ENCODE measurements at places on chromosomes 3 and 15.

DNA sequence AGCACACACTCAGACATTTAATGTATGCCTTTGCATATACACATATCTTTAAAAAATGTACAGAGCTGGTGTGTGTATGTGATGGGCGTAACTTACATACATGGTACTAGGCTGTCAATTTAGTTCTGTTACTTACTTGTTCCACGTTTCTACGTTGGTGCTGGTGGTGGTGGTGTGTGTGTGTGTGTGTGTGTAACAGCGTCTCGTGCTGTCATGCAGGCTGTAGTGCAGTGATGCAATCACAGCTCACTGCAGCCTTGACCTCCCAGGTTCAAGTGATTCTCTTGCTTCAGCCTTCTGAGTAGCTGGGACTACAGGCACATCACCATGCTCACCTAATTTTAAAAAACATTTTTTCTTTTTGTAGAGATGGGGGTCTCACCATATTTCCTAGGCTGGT lies 64.2 kb downstream of the ISG20 start:
- DNase-seq = no peak

- no peak for DNase-seq
Measured at GRCh38 chr15:29134239-29134638, 135.4 kb downstream of the NSMCE3 start.

DNA sequence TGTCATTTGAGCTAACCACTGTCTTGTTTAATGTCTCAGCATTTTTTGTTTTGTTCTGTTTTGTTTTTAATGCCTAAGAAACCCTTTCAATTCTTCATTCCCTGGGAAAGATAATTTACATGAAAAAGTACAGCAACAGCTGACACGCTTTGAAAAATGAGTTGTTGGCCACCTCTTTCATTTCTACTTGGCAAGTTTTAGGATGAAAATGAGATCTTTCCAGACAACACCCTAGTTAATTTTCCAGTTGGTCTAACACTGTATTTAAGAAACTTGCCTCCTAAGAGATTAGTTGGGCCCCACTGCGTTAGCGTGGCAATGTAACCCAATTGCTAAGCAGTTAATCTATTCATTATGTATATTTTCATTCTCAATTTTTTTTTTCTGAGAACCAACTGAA lies 194.0 kb upstream of the LRRN1 start:
- DNase-seq = no peak

GRCh38 chr3:155248531-155249187 lies 44.8 kb downstream of the STRIT1 start:
- DNase-seq = no peak

DNA sequence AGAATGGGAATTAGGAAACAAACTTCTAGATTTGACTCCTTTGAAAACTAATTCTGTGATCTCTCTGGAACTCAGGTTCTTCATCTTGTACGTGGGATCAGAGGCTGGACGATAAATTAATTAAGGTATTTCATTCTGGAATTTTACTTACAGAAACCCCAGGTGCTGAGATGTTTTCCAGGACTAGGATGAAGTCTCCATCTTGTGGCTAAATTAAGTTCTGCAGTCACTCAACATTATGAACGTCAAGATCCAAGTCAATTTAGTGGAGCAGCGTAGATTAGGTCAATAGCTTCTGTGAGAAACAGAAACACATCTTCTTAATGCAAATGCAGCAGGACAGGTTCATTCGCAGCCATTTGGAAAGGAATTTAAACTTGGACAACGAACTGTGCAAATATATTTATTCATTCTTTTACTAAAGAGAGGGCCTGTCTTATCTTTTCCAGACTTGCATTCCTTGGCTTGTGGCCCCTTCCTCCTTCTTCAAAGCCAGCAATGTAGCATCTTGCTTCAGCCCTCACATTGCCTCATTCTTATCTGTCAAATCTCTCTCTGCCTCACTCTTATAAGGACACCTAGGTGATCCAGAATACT lies 26.7 kb upstream of the TMC3 start:
- no peak for DNase-seq

- no peak for DNase-seq
Measured at GRCh38 chr3:33790091-33790490, 8.3 kb upstream of the PDCD6IP start.

- no peak for DNase-seq
Measured at GRCh38 chr15:36791844-36792571, 212.6 kb downstream of the CDIN1 start.

GRCh38 chr15:24786347-24786746 lies 110.8 kb downstream of the NPAP1 start:
- DNase-seq = no peak

- no peak for DNase-seq
Measured at GRCh38 chr15:44427756-44428724, 611 bp downstream of the CTDSPL2 start.

- no peak for DNase-seq
Measured at GRCh38 chr3:136595913-136596697, 156.1 kb downstream of the STAG1 start.

DNA sequence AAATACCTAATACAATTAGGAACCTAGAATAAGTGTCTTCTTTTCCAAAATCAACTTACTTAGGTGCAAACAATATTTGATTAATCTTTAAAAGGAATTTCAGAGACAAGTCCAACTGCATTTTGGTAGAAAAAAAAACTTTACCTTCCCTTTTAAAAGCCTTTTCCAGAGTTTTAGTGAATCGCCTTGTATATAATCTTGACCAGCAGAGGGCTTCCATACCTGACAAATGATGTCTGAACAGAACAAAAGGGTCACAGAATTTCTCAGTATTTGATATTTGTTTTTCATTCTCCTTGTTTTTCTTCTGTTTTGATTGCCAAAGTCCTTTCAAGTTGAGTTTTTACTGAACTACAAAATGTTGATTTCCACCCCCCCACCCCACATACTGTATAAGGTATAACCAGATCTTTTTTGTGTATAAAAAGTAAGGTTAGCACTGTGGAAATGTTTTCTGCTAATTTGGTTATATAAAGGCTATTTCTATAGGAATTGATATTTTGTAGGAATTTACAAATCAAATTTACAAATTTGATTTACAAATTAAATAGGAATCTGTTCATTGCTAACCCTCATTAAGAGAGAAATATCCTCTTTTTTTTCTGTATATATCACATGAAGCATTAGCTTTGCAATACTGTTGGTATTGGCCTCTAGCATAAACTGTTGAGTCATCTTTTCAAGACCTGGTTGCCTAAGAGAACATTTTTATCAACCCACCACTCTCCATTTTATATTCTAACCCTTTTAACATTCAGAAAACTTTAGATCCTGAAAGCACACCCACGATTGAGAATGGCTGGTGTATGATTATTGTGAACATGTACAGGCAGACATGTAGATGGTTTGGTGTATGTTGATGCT lies 464.1 kb upstream of the RARB start:
- no peak for DNase-seq

DNA sequence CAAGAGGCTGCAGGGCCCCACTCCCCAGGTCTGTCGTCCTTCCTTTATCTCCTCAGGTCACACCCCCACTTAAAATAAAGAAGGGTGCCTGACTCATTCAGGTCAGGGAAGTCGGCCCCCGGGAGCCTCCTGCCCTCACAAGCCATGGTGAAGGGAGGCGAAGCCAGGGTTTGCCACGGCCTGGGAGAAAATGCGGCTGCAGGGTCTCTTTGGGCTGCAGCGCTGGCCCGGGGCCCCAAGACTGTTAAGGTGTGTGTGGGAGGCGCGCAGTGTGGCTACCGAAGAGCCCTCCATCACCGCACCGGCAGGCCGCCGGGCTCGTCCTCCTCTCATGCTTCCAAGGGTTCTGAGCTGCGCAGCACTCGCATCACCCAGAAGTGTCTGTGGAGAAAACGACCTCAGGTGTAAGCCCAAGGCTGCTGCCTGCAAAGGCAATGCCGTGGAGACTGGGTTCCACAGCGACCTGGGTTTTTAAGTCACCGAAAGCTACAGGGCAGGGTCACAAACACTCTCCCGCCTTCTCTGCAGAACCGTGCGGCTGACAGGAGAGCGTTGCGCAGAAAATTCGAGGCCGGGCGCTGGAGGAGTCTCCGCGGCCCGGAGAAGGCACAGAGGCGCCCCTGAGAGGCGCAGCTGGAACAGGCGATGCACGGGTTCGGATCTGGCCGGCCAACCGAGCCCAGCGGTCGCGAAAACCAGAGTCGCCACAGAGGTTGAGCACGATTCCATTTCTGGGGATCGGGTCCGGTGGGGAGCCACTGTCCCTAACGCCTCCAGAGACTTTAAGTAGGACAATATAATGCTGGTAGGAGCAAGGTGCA lies 8.7 kb downstream of the FOXL2 start:
- DNase-seq = no peak

GRCh38 chr15:92059036-92059970 lies 205.8 kb downstream of the SLCO3A1 start:
- DNase-seq = no peak

DNA sequence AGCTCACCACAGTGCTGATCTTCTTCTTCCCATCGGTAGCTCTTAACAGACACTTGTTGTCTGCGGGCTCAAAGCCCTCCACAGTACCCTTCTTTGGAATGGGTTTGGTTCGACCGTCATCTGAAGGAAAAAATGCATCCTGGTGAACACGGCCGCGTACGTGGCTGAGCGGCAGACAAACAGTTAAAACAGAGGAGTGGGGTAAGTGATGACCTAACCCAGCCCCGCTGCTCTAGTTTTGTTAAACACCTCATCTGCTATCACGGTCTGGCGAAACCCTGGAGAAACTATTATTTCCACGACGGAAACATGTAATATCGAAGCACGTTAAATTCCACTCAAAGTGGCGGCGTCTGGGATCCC lies 725 bp downstream of the SRP14 start:
- DNase-seq = no peak

GRCh38 chr3:181050738-181051137 lies 61.2 kb upstream of the DNAJC19 start:
- DNase-seq = no peak

DNA sequence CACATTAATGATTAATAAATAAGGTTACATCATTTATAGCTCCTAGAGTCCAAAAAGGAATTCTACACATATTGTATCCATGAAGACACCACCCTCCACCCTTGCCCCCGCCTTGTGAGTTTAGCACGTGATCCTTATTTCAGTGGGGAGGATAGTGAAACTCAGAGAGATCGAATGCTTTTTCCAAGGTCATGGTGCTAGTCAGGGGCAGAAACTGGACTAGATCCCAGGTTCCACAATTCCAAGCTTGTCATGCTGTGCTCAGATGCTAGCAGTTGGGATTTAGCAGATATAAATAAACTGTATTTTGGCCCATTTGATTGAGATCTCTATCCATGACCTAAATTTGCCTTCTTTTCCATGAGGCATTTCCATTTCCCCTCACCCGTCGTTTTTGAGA lies 227.4 kb upstream of the THRB start:
- no peak for DNase-seq

- DNase-seq = no peak
Measured at GRCh38 chr3:120652281-120652680, 29.8 kb downstream of the HGD start.

DNA sequence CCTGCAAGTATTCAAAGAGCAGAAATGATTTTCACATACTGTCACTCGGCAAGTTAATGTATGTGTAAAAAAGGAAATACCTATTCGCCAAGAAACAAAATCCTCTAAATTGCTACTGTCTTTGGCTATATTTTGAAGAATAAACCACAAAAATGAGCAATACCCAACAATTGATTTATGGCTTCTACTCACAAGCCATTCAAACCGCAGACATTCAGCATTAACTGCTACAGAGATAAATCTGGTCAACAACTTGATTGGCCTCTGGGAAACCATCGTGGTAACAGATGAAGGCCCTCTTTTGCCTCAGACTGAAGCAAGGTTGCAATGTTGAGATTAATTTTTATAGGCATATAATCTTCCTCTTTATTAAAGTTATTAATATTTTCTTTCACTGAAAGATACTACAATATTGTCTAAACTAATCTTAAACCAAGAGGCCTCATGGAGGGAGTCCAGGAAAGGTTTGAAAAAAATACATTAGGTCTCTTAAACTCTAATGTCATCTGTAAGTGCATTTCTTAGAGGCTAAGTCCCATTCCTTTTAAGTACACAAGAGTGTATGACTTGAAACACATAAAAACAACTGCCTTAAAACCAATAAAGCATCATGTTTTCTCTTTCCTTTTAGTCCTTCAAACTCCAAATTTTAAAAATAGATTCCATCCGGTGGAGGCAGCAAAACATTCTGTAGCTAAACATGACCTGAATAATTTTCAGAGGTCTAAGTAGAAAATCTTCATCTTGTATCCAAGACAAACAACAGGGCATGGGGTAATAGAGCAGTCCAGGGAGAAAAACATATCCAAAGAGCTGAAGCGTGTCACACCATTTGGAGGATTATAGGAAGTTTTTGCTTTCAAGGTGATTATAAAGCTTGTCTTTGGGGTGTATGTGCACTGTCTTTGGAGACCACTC lies 162.4 kb upstream of the TGFBR2 start:
- DNase-seq = no peak

DNA sequence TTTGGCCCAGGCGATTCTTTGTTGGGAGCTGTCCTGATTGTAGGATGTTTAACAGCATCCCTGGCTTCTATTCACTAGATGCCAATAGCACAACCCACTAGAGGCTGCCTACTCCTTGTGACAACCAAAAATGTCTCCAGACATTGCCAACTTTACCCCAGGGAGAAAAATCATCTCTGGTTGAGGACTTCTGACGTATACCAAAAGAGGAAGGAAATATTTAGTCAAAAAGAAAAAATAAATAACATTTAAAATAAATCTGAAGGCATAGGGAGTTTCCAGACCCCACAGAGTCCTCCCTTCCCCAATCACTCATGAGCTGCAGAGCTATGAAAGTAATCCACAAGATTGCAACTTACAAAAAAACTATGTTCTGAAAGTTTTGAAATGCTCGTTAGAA lies 61.0 kb downstream of the MECOM start:
- no peak for DNase-seq

Data from stimulated activated CD4-positive, alpha-beta T cell treated with anti-CD3 and anti-CD28 coated beads, Interleukin-4, amount 100 ng/mL, for 4 hours (primary cell).